ENCODE measurements at places on chromosomes 16 and 17.

GRCh38 chr17:227946-228615, 46.6 kb upstream of the DOC2B start:
- no peak for DNase-seq

DNA sequence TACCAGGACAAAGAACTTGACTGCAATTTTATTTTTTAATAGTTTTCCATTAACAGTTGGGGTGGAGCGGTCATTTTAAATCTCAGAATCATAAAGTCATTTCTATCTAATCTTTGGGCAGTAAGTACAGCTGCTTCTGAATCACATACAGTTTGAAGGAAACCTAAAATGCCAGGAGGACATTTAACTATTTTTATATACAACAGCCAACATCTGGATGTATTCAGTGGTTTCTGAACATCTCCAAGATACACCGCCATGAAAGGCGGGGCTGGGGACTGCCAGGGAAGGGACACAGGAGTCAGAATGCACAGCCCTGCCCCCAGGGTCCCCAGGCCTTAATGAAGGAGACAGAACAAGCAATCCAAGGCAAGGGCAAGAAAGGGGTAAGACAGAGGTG, 392.3 kb downstream of the SLC39A11 start:
- no peak for DNase-seq

- DNase-seq = no peak
Measured at GRCh38 chr17:78529251-78529650, 47.9 kb downstream of the DNAH17 start.

DNA sequence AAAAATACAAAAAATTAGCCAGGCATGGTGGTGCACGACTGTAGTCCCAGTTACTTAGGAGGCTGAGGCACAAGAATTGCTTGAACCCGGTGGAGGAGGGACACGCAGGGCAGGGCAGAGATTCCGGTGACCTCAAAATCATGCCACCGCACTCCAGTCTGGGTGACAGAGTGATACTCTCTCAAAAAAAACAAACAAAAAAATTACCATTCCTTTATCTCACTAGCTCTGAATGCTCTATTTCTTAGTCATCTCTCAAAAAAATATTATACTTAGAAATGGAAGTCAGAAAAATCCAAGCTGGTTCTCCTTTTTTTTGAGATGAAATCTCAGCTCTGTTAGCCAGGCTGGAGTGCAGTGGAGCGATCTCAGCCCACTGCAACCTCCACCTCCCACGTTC, 40.8 kb downstream of the SPOP start:
- DNase-seq = no peak

GRCh38 chr17:64400642-64401041, 10.0 kb upstream of the PECAM1 start:
- DNase-seq = no peak

GRCh38 chr17:8019665-8020650, 17.5 kb downstream of the GUCY2D start:
- DNase-seq = no peak

All from T47D (cell line).